ENCODE measurements at places on chromosomes 7 and 10. TPM values are rescaled to one million over a fixed set of nuclear protein-coding genes. Genes with fewer than 3 reads are reported as not detected.
A peak's percentile ranks its signal among the peaks of the same experiment; 100 is the strongest.

GIMAP1 gene
- total RNA-seq = 28.2 TPM

ABCF2 gene
- total RNA-seq = 74.6 TPM

MOGAT3 gene
- not detected for total RNA-seq

DNA sequence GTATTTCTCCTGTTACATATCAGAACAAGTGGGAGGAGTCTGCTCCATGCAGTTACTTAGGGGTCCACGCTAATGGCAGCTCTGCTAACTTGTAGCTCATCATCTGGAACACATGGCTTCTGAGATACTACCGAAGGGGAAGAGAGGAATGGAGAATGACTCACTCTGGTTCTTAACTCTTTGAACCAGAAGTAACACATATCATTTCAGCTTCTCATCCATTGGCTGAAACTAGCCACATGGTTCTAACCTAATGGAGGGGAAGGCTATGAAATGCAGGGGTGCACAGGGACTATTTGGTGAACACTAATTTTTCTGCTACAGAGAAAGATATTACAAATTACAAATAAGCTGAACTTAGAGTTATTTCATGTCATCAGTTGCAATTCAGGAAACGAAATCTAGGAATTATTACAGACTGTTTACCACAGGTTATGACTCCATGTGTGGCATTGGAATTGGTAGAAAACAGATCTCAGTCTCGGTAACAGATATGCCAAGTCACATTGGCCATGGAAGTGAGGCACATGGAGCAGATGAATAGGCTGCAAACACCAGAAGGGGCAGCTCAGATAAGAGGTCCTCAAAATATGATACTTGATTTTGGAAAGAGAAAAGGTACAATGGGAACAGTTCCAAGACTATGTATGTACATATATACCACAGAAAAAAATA is 9.4 kb upstream of the KAT6B start:
- DNase-seq = no peak

GRCh38 chr10:33334805-33335550 is 511 bp upstream of the NRP1 start:
- peak; percentile 89 for DNase-seq

- no peak for DNase-seq
These were observed 32.6 kb downstream of the CCDC172 start for GRCh38 chr10:116356833-116357232.

GRCh38 chr7:147852833-147853232 is 737.7 kb upstream of the C7orf33 start:
- no peak for DNase-seq

All from dermis blood vessel endothelial cell (primary cell).